ENCODE measurements at places on chromosomes 1 and 21.
A peak's percentile ranks its signal among the peaks of the same experiment; 100 is the strongest.

GRCh38 chr1:179743679-179744400 lies 749 bp downstream of the FAM163A start:
- no peak for DNase-seq

DNA sequence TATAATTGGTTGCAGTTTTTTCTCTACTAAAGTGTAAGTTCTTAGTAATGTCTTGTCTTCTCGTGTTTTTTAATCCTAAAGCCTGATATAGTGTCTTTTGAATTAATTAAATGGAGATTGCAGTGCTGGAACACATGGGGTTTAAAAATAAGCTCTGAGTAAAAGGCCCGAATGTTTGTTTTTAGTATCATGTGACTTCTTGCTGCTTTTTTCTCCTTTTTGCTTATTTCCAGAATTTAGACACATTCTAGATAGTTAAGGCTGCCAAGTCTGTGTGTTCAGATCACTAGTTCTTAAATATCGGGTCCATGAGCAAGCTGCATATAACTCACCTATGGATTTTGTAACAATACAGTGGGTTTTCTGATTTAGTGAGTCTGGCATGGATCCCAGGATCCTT lies 27.5 kb downstream of the KCTD3 start:
- DNase-seq: no peak

- peak; percentile 54 for DNase-seq
Measured at GRCh38 chr1:171226747-171227370, 21.4 kb upstream of the FMO1 start.

GRCh38 chr1:116325104-116325503 lies 47.9 kb upstream of the ATP1A1 start:
- no peak for DNase-seq

DNA sequence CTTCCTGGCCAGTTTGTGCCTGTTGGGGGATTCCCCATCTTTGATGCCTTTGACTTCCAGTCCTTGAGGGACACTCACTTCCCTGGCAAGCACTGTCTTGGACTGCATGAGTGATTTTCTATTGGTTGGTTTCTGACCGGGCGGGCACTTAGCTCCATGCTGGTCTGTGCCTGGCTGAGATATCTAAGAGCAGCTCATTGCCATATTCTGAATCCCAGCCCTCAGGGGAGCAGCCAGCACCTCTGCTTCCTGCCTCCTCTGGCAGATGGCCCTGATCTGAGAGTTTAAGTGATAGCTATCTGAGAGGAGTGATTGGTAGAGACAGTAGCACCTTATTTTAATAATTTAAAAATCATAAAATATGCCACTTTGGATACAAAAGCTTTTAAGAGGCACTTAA lies 52.5 kb downstream of the DISC1 start:
- no peak for DNase-seq

- DNase-seq: peak; percentile 2
Measured at GRCh38 chr1:17014671-17015567, 3.2 kb upstream of the ATP13A2 start.

- DNase-seq: no peak
Measured at GRCh38 chr1:214003233-214003632, 15.5 kb downstream of the PROX1 start.

DNA sequence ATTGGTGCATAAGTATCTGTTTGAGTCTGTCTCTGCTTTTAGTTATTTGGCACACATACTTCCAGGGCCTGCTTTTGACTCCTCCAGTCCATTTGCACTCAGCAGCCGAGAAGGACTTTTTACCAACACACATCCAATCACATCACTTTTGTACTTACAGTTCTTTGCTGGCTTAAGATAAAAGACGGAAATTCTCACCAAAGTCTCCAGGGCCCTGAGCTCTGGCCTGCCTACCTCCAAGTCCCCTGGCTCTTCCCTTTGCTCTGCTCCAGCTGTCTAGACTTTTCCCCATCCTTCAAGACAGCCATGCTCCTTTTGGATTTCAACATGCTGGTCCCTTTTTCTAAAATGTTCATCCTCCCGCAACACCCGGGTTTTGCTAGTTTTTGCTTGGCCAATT lies 2.2 kb upstream of the EVA1C start:
- DNase-seq: no peak

DNA sequence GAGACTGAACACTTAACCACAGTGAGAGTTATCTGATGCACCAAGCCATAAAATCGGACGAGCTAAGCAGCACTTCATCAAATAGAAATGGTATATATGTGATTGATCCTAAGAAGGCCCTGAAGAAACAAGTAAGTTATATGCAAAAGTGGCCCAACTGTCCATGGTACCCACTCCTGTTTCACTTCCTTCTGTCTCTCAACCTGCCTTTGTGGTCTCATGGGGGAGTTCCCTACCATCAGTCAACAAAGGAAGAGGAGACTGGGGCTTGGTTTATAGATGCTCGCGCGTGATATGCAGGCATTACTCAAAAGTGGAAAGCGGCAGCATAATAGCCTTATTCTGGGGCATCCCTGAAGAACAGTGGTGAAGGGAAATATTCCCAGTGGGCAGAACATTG lies 543.9 kb upstream of the ADGRL4 start:
- DNase-seq: no peak
